ENCODE measurements at places on chromosomes 5 and 9. TPM values are rescaled to one million over a fixed set of nuclear protein-coding genes. Genes with fewer than 3 reads are reported as not detected.

PCDHGA10 gene
- 1.8 TPM for polyA plus RNA-seq

YIPF5 gene
- 15.8 TPM for polyA plus RNA-seq

MROH2B gene
- not detected for polyA plus RNA-seq

CDK9 gene
- 68.4 TPM for polyA plus RNA-seq

CTXN3 gene
- polyA plus RNA-seq = not detected

TMEM252 gene
- 0.34 TPM for polyA plus RNA-seq

SHC3 gene
- 0.13 TPM for polyA plus RNA-seq

ZNF354C gene
- 1.2 TPM for polyA plus RNA-seq

S100Z gene
- polyA plus RNA-seq = 0.16 TPM

CDH18 gene
- polyA plus RNA-seq = 0.03 TPM

SEMA5A gene
- polyA plus RNA-seq = 1.5 TPM

PCDHB9 gene
- 0.38 TPM for polyA plus RNA-seq

LCN9 gene
- not detected for polyA plus RNA-seq

TRIO gene
- polyA plus RNA-seq = 34.5 TPM

C8G gene
- polyA plus RNA-seq = not detected

NIM1K gene
- 0.34 TPM for polyA plus RNA-seq

OMD gene
- 2.9 TPM for polyA plus RNA-seq

PDE8B gene
- 35.0 TPM for polyA plus RNA-seq

PCDHB2 gene
- polyA plus RNA-seq = 3.2 TPM

CER1 gene
- polyA plus RNA-seq = not detected

BAAT gene
- polyA plus RNA-seq = 0.32 TPM

CTSL gene
- polyA plus RNA-seq = 72.8 TPM

CAMK2A gene
- polyA plus RNA-seq = 0.06 TPM

GAS1 gene
- polyA plus RNA-seq = 8.3 TPM

PCDHGA6 gene
- polyA plus RNA-seq = 1.3 TPM

PCDHAC2 gene
- 0.25 TPM for polyA plus RNA-seq

UNC13B gene
- 14.3 TPM for polyA plus RNA-seq

SLC6A7 gene
- not detected for polyA plus RNA-seq

DPM2 gene
- 26.9 TPM for polyA plus RNA-seq

KIF4B gene
- not detected for polyA plus RNA-seq

NTRK2 gene
- 11.1 TPM for polyA plus RNA-seq

SHOC1 gene
- 0.01 TPM for polyA plus RNA-seq

OR1J2 gene
- not detected for polyA plus RNA-seq

PLAC8L1 gene
- 0.12 TPM for polyA plus RNA-seq

SLC6A18 gene
- not detected for polyA plus RNA-seq
